ENCODE measurements at places on chromosomes 2 and 18.
A peak's percentile ranks its signal among the peaks of the same experiment; 100 is the strongest.

DNA sequence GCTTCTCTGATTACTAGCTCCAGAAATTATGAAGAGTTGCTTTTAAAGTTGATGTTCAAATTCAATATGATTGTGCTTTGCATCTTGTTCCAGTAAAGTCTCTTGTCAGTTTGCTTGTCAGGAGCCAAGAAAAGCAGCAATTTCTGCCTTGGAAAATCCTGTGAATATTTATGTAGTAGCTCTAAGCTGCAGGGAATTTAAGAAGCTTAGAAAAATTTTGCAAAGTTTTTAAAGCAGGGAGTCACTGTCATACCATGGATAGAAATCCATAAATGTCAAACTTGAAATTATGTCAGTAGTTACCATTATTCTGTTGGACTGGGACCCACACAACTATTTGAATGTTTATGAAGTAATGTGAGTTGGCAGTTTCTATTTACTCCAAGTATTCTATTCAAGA lies 169.3 kb downstream of the TMEM200C start:
- no peak for DNase-seq

- DNase-seq = no peak
Measured at GRCh38 chr2:217787160-217787877, 215.5 kb downstream of the TNS1 start.

DNA sequence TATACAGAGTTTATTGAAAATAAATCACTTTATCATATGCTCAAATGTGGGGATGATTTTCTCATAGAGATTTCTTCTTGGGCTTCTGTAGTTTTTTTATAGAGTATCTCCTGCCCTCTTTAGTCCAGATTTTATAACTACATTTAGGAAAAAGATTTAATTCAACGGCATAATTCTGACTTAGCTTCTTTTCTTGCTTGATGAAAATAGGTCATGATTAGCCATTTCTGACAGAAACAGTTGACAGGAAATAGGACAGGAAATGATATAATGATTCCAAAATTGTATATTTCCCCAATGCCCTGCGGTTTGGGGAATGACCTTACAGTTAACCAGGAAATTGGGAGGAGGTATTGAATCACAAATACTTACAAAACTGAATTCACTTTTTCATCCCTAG lies 1531.9 kb upstream of the ACVR2A start:
- DNase-seq = no peak

- DNase-seq = no peak
Measured at GRCh38 chr2:68839260-68839833, 31.9 kb downstream of the BMP10 start.

- no peak for DNase-seq
Measured at GRCh38 chr18:74489676-74490075, 6.5 kb upstream of the CNDP2 start.

GRCh38 chr2:217360111-217360510 lies 500.2 kb upstream of the TNP1 start:
- DNase-seq = no peak

GRCh38 chr2:20538308-20539132 lies 91.6 kb downstream of the RHOB start:
- no peak for DNase-seq

DNA sequence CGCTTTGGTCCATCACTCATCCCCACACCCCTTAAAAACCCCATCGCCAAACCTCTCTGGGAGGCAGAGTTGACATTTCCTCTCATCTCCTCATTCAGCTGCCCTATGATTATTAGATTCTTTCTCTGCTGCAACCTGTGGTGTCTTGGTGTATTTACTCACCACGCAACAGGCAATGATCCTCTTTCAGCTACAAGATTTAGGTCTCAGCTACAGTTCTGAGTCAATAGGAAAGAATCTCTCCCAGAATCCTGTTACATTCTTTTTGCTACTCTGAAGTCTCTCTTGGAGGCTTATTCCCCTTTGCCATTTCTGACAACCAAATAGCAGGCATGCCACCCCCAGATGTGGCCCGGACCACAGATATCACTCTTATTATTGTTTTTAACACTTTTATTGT lies 468.3 kb upstream of the GYPC start:
- DNase-seq = no peak

- DNase-seq = no peak
Measured at GRCh38 chr2:129240061-129240460, 739.4 kb upstream of the RAB6C start.

- DNase-seq = no peak
Measured at GRCh38 chr18:24741965-24742724, 281.7 kb downstream of the HRH4 start.

- DNase-seq = no peak
Measured at GRCh38 chr2:48914477-48915089, 159.1 kb upstream of the LHCGR start.

GRCh38 chr2:232886176-232886575 lies 16.1 kb downstream of the SNORC start:
- no peak for DNase-seq

GRCh38 chr2:69693775-69694450 lies 48.0 kb upstream of the ANXA4 start:
- no peak for DNase-seq

DNA sequence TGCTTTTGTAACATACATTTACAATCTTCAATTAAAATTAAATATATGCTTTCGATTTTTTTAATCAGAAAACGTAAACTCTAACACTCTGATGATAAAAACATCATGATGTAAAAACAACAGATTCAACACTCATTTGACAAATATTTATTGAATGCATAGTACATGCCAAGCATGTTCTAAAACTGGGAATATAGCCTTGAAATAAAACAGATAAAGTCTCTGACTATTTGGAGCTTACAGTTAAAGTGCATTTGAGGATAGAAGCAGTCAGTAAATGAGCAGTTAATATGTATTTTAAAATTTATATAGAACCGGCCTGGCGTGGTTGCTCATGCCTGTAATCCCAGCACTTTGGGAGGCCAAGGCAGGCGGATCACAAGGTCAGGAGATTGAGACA lies 47.8 kb downstream of the TMX3 start:
- DNase-seq = no peak

DNA sequence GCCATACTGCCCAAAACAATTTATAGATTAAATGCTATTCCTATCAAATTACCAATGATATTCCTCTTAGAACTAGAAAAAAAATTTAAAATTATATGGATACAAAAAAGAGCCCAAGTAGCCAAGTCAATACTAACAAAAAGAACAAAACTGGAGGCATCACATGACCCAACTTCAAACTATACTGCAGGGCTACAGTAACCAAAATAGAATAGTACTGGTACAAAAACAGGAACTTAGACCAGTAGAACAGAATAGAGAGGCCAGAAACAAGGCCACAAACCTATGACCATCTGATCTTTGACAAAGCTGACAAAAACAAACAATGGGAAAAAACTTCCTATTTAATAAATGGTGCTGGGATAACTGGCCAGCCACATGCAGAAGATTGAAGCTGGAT lies 86.1 kb upstream of the KYNU start:
- no peak for DNase-seq

- no peak for DNase-seq
Measured at GRCh38 chr2:2293527-2294089, 37.5 kb downstream of the MYT1L start.

DNA sequence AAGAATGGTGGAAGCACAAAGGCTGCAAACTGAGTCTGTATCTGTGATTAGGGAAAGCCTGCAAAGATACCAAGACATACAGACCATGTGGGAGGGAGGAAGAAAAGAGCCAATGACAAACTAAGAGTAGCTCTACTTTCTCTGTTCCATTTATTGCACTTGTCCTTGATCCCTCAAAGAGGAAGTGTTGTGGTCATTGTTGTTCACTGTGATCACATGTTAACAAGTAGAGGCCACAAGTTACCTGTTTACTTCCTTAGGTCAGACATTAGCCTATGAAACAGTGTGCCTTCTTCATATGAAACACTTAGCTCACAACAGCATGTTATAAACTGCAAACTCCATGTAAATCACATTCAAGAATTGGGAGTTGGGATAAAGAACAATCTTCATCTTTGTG lies 32.6 kb downstream of the MAP2 start:
- no peak for DNase-seq

DNA sequence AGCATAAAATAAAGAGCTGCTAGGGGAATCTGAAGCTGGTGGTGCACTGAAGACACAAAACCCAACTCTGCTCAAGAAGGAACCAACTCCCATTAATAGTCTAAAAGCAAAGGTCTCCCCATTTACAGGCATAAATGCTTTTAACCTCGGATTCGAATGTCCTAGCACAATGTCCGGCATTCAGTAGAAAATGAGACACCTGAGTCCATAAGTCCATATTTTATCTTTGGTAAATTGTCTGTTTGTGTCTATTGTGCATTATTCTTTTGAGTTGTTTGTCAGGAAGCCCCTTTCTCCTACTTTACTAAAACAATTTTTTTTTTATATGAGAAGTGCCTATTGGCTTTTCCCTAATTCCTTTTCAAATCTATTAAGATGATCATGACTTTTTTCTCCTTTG lies 179.5 kb upstream of the SMAD7 start:
- no peak for DNase-seq

- no peak for DNase-seq
Measured at GRCh38 chr2:118242216-118242615, 153.9 kb downstream of the INSIG2 start.

GRCh38 chr18:3596637-3597384 lies 146.8 kb downstream of the TGIF1 start:
- peak; percentile 40 for DNase-seq

DNA sequence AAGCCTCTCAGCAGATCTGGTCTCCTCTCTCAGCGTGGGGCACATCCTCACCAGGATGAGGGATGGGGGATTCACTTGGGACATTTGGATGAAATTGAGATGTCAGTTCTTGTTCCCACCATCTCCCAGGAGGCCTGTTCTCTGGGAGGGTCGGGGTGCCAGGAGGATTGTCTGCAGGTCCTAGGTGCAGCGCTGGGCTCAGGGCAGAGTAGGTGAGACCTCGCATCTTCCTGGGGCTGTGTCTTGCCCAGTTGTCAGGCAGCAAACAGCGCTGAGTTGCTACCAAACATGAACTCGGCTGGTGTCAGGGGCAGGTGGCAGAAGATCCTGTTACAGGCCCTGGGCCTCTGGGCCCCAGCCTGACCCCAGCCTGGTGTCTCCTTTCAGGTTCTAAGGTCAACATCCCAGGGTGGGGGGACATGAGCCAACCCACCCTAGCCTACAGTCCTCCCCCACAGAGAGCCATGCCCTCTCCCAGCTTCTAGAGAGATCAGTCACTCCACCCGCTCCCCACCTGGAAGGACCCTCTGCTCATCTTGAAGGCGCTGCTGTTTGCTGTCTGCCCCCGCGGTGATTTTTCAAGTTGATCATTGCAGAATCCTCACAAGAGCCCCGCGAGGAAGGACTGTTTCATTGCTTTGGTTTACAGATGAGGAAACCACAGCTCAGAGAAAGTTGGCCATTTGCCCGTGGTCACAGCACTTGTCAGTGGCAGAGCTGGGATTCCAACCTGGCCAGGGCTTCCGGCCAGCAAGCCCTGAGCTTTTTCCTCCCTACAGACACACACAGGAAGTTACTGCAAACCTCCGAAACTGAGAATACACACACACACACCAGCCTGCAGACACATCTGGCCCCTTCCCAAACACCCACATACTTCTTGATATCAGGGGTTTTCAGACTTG lies 83.9 kb downstream of the STPG4 start:
- DNase-seq = no peak

DNA sequence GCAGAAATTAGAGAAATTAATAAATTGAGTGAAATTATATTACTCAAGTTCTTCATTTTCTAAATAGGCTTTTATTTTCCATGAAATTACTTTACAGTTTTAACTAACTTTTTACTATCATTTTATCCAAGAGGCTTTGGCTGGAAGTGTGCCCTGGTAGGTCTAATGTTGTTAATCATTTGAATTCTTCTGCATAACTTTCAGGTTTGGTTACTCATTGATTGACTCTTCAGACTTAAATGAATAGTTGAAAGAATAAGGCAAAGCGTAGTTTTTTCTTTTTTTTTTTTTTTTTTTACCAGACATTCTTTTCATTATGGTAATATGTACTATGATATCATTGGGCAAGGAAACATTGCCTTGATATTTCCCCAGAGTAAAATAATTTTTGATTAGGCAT lies 228.4 kb upstream of the MMADHC start:
- no peak for DNase-seq

- no peak for DNase-seq
Measured at GRCh38 chr2:65656160-65656718, 223.8 kb upstream of the SPRED2 start.

DNA sequence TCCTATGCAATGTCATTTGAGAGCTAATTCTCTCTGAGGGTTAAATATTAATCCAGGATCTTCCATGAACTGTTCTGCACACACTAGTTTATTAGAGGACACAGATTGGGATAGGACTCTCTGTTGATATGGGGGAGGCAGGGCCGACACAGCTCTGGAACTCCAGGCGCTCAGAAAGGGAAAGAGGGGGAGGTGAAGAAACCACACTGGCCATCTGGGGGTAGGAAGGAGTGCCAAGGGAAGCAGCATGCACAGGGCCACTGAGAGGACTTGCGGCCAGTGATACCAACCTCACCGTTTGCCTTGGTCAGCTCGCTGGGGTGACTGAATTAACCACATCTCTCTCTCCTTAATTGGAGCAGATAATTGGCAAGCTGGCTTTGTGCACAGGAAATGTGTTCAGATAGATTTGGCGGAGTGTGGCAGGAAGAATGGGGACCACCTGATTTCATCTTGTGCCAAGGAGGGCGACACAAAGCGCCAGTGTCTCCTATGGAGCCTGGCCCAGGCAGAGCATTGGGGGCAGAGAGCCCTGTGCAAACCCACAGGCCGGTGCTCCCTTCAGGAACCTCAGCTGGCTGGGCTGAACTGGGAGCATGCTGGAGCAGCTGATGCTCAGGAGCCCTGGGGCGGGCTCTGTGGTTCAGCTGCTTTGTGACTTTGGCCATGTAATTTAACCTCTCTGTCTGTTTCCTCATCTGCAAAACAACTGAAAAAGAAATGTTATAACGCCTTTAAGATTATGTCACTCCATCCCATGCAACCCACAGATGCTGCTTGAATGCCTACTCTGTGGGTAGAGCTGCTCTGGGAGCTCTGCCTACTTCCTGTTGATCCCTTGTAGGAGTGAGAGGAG lies 114.7 kb upstream of the STON1 start:
- no peak for DNase-seq

DNA sequence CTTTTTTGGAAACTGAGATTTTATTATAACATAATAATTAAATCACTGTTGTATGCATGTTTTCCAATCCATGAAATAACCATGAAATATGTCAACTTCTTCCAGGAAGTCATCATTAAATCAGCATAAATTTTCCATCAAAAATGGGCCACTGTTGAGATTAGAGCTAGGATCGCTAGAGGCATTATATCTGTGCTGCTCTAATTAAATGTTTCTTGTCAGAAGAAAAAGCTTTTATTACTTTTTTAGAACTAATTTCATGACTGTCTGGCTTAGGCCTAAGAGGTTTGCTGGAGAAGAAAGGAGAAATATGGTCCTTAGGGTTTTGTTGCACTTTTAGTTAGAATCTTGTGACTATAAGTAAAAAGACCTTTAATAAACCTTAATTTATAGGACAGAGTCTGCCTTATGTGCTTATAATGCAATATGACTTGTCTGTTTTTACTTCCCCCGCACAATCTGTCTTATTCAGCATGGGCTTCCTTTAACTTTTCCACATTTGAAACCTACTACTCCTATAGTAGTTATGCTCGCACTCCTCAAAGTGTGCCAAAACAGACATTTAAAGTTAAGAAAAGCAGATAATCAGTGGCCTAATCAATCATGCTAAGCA lies 363.4 kb upstream of the GCFC2 start:
- DNase-seq = no peak

Data from neural crest cell (in vitro differentiated cells).